ENCODE measurements at places on chromosomes 7 and 10. TPM values are rescaled to one million over a fixed set of nuclear protein-coding genes. Genes with fewer than 3 reads are reported as not detected.
A peak's percentile ranks its signal among the peaks of the same experiment; 100 is the strongest.

Gene GRID2IP
- not detected for total RNA-seq

Gene CTAGE15
- total RNA-seq: not detected

Gene ZNF365
- total RNA-seq: not detected

Gene RAB19
- total RNA-seq: not detected

Gene ABCB1
- total RNA-seq: 4.6 TPM

Gene AUTS2
- total RNA-seq: 1.2 TPM

DNA sequence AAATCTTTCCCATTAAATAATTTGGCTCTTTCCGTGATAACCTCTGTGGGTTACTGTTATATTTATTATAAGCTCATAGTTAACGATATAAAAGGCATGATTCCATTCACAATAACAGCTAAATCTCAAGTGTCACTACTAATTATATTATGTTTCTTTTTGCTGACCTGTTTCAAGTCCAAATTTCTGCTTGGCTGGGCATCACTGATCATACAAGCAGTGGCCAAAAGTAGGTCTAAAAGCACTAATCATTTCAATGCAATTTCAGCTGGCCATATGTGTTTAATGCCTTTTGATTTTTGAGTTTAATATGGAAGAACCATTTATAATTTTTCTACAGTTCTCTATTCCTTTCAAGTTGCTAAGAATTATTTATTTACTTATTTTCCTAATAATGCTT, 110.7 kb downstream of the SEMA3A start:
- DNase-seq: no peak

- DNase-seq: no peak
These were observed 25.8 kb downstream of the PRTFDC1 start for GRCh38 chr10:24926557-24926956.

- DNase-seq: no peak
These were observed 199.0 kb upstream of the CTBP2 start for GRCh38 chr10:125359401-125359800.

- no peak for DNase-seq
These were observed 119.0 kb upstream of the FEZF1 start for GRCh38 chr7:122423591-122423990.

- DNase-seq: no peak
These were observed 412.3 kb upstream of the FOXK1 start for GRCh38 chr7:4269746-4270145.

DNA sequence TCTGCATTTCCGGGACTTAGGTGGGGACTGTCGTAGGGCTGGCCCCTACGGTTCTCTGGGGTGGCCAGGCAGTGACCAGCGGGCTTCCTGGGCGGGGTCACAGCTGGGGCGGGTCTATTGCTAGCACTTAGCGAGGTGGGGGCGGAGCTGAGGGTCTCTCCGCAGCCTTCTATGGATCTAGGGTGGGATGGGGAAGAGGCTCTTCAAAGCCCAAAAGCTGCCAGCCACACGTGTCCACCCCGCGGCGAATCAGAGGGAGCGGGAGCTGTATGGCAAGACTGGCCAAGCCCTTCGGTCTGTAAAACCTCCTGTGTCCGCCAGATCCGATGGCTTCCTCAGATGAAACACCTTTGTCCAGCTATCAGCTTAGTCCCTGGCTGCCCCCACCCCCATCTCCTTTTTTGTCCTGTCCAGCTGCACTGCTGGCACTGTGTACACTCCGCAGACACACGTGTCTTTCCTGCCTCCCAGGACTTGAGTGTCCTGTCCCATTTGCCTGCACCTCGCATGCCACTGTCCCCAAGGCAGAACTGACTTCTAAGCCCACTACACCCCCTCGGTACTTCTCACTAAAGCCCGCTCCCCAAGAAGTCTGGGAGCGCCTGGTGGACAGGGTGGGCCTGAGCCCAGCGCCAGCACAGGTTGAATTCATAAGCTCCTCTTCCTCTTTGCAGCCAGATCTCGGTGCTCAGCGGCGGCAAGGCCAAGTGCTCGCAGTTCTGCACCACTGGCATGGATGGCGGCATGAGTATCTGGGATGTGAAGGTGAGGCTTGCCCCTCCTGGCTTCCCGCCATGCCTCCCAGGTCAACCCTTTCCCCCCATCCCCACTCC, 14.8 kb downstream of the PDAP1 start:
- DNase-seq: no peak

DNA sequence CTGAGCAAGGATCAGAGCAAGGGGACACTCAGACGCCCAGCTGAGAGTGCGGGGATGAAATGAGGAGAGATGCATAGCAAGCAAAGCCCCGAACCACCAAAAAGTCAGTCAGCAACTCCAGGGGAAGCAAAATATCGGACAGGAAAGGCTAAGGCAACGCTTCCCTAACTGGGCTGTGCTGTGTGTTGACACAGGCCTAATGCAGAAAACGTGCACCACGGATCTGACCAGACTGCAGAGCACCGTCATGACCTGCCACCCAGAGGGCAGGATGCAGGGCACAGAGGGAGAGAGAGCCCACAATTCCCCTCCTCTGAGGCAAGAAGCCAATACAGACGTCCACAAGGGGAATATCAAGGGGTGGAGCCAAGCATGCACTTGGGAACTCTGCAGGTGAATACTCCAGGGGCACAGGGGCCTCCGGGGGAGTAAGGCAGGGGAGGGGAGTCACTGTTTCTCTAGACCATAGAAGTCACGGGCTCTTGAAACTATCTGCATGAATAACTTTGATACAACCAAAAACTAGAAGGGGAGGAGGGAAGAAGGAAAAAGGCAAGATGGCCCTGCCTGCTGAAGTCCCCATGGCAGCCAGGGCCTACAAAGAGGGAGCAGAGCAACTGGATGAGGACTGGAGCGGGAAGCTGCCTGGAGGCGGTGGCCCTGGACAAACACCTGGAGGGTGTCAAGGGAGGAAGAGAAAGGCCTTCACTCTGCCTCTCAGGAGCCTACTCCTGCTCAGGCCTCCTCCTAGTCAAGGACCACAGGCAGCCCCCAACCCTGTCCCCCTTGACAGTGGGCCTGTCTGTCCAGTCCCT, 26.2 kb downstream of the GRID1 start:
- no peak for DNase-seq

- DNase-seq: no peak
These were observed 123.6 kb upstream of the ANK3 start for GRCh38 chr10:60513281-60513680.

- peak; percentile 45 for DNase-seq
These were observed 128.2 kb upstream of the CHST15 start for GRCh38 chr10:124221356-124222317.

DNA sequence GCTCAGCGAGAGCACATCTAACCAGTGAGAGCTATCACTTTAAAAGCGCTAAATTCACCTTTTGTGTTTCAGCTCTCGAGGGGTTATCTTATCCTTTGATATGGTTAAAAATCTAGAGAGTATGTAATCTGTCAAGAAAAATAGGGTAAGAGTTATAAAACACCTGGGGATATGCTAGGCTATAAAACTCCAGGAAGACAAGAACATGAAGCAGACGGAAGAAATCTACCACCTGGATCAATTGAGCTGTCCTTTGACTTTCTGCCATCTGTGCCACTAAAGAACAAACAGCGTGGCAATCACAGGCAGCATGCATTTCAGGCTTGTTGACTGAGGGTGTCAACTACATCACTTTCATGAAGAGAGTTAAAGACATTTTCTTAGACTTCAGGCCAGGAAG, 83.1 kb downstream of the ZNF248 start:
- no peak for DNase-seq

GRCh38 chr7:33711231-33712019, 193.9 kb upstream of the BMPER start:
- no peak for DNase-seq

DNA sequence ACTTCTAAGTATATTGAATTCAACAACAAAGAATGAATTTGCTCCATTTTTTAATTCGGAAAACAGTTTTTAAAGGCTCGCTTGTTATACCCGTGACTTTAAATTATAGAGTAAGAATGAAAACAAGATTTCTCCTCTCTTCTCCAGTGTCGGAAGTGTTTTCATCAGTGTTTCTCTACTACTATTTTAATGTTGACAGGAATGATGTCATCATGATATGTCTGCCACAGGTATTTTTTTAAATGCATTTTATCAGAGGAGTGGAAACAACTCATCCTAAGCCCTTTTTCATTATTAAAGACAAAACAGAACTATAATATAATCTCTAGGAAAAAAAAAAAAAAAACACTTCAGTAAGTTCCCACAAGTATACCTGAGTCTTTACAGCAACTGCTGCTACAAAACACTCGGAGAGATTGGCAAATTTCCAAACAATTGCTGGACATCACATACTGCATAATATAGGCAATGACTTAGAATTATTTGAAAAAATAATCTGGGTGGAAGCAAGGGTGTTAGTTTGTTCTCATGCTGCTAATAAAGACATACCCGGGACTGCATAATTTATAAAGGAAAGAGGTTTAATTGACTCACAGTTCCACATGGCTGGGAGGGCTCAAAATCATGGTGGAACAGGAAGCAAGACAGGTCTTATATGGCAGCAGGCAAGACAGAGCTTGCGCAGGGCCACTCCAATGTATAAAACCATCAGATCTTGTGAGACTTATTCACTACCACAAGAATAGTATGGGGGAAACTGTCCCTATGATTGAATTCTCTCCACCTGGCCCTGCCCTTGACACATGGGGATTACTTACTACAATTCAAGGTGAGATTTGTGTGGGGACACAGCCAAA, 4.8 kb upstream of the RNF32 start:
- DNase-seq: no peak

DNA sequence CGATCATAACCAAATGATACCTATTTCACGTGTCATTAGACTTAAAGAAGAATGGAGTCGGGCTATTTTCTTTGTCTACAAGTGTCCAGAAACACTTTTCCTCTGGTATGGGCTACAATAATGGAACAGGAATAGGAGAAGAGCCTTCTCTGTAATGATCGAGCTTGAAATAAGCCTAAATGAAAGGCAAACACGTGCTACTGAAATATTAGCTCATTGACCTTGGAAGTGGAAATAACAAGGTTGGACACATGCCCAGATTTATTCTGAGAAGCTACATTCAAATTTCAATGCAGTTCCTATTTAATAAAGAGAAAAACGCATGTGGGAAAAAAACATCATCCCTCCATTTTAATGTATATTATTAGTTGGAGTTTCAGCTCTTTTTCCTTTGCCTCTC, 254.7 kb upstream of the PTER start:
- DNase-seq: peak; percentile 2

Measured in dermis blood vessel endothelial cell (primary cell).